ENCODE measurements at places on chromosomes 13 and 19.

DNA sequence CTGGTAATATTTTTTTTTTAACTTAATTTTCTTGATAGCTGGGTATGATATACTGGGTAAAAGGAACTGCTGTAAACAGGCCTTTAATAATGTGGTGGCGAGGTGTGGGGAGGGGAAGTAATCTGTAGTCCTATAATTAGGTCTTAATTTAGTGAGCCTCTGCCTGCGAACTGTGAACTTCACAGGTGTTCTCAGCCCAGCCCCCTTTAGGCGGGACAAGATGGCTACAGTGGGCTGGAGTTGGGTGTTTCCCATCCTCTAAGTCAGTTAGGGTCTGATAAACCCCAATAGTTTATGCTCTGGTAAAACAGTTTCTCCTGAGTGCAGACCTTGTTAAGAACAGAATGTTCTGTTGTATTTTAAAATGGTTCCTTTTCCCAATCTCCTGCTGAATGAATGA, 97.6 kb upstream of the SERP2 start:
- DNase-seq = no peak

DNA sequence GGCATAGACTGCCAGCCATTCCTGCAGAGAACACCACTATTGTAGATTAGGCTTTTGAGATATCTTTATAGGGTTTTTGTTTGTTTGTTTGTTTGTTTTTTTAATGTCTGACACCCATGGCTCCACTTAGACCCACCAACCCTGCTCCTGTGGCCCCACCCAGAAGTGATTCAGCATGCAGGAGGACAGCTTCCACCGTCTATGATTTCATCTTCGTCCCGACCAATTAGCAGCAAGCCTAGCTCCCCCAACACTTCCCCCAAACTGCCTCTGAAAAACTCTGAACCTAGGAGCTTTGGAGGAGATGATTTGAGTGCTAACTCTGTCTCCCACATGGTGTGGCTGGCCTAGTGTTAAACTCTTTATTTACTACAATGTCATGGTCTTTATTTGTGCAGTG, 108.3 kb upstream of the RXFP2 start:
- DNase-seq = no peak

DNA sequence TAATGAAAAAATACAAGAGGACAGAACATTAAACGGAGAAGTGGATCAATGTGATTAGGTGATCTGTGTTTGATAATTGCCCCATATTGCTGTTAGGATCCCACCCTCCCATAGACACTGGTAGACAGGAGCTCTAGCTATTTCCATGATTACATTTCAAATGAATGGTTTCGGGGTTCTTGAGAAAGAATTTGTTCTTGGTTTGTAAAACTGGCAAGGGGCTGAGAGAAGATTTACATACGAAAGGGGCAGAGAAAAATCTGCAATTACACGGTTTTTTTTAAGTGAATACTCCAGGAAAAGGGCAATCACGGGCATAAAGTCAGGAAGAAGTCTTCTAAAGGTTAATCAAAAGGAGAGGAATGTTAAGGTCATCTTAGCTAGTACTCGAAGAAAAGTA, 2125.7 kb upstream of the PCDH20 start:
- no peak for DNase-seq

GRCh38 chr13:87129602-87130300, 541.4 kb upstream of the SLITRK5 start:
- DNase-seq = no peak

GRCh38 chr19:32311371-32311770, 34.0 kb upstream of the ZNF507 start:
- no peak for DNase-seq

DNA sequence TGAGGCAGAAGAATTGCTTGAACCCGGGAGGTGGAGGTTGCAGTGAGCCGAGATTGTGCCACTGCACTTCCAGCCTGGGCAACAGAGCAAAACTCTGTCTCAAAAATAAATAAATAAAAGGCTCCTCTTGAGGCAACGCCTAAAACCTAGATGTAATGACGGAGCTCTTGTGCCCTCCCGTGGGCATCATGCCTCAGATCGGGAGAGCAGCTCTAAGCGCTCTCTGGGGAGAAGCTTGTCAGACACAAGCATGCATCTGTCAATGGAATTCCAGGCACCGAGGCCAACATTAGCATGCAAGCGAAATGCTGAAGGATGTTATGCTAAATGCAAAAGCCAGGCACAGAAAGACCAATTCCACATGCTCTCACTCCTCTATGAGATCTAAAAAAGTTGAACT, 45.6 kb upstream of the MRI1 start:
- peak; percentile 63 for DNase-seq

GRCh38 chr19:17688853-17689595, 870 bp upstream of the UNC13A start:
- DNase-seq = no peak

Data from NCI-H2081 treated with DMSO at 0.1 percent for 48 hours (cell line).